ENCODE measurements at places on chromosomes 12 and 14. TPM values are rescaled to one million over a fixed set of nuclear protein-coding genes. Genes with fewer than 3 reads are reported as not detected.

DBX2 gene
- 0.27 TPM for total RNA-seq

SLC5A8 gene
- total RNA-seq: not detected

FOXG1 gene
- 0.28 TPM for total RNA-seq

ENDOU gene
- total RNA-seq: not detected

OVCH1 gene
- total RNA-seq: 0.78 TPM

APOF gene
- not detected for total RNA-seq

- DNase-seq: no peak
Observed at GRCh38 chr14:94750371-94750770, 19.5 kb downstream of the GSC start.

DNA sequence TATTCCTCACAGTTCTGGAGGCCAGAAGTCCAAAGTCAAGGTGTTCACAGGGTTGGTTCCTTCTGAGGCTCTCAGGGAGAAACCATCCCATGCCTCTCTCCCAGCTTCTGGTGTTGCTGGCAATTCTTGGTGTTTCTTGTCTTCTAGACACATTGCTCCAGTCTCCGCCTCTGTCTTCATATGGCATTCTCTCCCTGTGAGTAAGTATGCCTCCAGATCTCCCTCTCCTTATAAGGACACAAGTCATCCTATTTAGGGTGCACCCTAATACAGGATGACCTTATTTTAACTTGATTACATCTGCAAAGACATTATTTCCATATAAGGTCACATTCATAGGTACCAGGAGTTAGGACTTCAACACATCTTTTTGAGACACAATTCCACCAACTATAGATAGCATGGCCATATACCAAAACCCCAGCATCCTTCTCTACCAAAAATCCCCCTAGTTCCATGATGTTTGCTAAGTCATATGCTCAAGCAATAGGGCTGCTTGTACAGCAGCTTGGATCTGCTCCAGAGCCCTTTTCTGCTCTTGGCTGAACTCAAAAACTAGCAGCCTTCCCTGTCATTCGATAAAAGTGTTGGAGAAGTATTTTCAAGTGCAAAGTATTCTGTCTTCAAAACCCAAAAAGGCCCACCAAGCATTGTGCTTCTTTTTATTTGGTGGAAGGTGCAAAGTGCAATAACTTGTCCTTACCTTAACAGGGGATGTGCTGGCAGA, 79.2 kb upstream of the CMKLR1 start:
- no peak for DNase-seq

DNA sequence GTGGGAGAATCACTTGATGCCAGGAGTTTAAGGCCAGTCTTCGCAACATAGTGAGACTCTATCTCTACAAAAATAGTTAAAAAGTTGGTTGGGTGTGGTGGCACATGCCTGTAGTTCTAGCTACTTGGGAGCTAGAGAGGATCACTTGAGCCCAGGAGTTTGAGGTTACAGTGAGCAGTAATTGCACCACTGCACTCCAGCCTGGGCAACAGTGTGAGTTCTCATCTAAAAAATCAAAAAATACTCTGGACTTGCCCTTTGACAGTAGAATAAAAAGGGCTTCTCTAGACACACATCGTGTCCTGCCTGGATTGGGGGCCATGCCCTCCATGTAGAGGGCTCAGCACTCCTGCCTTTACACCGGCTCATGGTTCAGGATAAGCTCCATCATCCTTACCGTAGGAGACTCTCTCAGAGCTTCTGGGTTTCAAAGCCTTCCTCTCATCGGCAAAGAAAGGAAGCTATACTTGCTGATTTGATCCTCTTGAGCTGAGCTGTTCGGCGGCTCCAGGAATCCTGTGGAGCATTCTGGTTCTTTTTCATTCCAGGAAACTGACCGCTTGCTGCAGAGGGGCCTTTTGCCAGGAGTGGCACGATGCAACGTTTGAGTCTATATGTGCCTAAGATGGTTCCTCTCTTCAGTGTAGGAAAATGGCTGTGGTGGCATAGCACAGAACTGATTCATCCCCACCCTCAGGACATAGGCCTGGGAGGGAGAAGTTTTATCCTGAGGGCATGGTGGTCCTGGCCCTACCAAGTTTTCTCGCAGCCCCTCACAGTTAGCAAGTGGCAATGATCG, 29.6 kb downstream of the FLVCR2 start:
- no peak for DNase-seq

DNA sequence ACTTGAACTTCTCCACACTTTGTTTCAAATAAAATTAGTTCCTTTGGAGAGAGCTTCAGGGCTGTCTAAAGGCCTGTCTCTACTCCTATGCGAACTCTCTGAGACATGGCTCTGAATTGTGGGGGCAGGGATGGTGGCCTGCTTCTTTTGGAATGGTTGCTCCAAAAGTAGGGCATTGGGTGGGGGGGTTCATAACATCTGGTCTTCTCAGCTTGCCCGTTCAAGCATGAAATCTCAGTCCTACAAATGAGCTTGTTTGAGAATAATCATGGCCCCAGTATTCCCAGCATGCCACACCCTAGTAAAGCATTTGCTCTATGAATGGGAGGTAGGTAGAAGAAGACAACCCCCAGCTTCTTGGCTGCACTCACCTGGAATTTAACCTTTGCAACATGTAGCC, 6.7 kb downstream of the GPR135 start:
- no peak for DNase-seq

- DNase-seq: no peak
Observed at GRCh38 chr12:2805143-2805520, 7.3 kb upstream of the ITFG2 start.

DNA sequence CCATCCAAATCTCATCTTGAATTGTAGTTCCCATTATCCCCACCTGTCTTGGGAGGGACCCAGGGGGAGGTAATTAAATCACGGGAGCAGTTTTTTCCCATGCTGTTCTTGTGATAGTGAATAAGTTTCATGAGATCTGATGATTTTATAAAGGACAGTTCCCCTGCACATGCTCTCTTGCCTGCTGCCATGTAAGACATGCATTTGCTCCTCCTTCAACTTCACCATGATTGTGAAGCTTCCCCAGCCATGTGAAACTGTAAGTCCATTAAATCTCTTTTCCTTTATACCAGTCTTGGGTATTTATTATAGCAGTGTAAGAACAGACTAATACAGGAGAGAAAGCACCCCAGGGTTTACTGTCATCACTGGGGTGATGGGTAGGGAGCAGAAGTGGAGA, 220.4 kb upstream of the NUDT4 start:
- DNase-seq: no peak

- no peak for DNase-seq
Observed at GRCh38 chr14:102451064-102451352, 58.6 kb downstream of the ANKRD9 start.

GRCh38 chr12:116076399-116076798, 201.1 kb downstream of the MED13L start:
- no peak for DNase-seq

DNA sequence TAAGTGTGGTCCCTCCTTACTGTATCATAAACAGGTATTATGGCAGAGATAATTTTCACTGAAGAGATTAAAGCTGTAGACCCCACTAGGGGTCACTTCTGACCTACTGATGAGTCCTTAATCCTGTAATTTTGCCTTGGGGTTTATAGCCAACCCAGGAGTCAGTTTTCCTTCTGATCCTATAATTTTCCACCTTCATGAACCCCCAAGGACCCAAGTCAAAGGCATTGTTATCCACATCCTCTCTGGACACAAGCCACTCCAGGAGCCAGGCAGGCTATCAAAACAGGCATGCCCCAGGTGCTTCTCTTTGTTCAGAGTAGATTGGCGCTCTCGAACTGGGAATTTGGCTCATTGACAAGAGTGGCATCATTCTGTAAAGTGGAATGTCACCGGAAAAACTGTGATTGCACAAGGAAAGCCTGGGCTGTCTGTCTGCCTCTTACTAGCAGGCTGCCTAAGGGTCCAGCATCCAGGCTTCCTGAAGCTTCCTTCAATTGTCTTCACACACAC, 1523.2 kb upstream of the FLRT2 start:
- no peak for DNase-seq

DNA sequence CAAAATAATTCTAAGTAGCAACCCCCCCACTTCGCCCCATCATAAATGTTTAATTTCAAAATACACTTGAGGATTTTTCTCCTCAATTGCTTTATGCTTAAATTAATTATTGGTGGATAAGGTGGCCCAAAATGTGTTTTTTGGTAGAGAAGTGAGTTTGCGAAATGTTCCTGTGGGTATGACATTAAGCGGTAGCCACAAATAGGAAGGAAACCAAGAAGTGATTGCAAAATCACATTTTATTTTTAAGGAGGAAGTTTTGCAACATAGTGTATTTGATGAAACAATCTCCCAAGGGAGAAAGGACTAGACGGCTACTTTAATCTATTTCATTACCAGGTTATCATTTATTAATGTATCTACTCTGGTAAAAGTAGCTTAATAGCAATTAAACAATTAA, 25.5 kb downstream of the SLC25A3 start:
- DNase-seq: no peak

GRCh38 chr12:82225871-82226270, 132.3 kb downstream of the CCDC59 start:
- no peak for DNase-seq

- no peak for DNase-seq
Observed at GRCh38 chr14:106883218-106883692, 1356.9 kb downstream of the TMEM121 start.

DNA sequence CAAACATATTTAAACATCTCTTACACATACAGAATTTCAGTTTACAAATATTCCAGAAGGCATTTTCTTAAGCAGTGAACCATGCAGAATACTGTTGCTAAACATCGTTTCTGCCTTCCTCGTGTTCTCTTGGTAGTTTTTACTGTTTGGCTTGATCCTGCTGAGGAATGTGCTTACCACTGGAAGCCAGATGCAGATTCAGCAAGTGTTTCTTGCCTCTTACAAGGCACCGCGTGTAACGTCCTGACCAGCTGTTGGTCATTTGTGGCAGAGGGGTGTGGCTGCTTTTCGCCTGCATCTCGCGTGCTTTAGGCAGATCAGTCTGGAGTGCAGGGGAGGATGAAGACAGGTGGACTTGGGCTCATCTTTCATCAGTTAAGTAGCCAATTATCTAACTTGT, 12.4 kb downstream of the EIF2B1 start:
- DNase-seq: no peak

DNA sequence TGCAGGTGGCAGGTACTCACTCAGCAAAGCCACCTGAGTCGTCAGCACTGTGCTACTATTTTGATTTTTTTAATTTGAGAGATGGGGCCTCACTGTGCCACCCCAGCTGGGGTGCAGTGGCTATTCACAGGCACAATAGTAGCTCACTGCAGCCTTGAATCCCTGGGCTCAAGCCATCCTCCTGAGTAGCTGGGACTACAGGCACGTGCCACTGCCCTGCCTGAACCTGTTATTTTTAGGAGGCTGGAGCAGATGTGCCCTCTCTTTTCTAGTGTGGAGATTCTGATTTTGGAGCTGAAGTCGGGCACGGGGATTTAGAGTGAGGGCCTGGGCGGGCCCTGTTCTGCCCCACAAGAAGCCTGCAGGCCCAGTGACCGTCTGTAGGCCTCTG, 17.3 kb downstream of the SLC25A47 start:
- DNase-seq: no peak

DNA sequence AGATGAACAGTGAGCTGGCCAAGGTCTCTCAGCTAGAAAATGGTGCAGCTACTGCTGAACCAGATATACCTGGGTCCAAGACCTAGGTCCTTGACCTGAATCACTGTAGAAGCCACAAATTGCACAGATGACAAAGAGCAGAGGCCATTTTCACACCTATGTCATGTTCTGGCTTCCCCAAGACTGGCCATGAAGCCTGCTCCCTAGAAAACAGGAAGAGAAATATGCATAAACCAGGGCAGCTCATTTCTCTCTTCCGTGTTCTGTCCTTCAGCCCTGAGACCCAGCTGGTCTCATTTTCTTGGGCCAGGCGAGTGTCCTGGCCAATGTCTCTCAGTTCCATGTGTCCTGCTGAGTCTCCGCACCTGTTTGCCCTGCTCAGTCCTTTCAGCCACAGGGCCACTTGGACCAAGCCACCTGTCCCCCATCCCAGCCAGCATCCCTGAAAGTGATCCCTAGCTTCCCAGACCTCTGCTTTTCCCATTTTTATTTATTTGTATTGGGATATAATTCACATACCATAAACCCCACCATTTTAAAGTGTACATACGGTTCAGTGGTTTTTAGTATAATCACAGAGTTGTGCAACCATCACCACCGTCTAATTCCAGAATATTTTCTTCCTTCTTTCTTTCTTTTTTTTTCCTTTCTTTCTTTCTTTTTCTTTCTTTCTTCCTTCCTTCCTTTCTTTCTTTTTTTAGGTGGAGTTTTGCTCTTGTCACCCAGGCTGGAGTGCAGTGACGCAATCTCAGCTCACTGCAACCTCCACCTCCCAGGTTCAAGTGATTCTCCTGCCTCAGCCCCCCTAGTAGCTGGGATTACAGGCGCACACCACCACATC, 27.0 kb downstream of the P2RX7 start:
- DNase-seq: no peak

- no peak for DNase-seq
Observed at GRCh38 chr12:53952871-53953734, 1.6 kb upstream of the HOXC12 start.
